ENCODE measurements at places on chromosomes 12 and 14.

DNA sequence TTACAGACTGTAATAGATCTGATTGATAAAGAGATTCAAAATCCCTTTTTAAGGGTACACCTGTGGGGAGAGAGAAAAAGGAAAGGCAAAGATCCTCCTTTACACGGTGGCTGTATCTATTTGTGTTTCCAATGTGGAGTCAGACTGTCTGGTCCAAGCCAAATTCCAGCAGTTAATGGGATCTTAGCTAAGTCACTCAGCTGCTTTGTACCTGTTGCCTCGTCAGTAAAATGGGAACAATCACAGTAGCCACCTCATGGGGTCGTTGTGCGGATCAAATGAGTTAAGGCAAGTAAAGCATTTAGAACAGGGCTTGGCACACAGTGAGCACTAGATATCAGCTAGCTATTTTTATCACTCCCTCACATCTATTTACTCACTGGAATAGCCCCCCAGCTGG is 46.9 kb downstream of the EFCAB11 start:
- no peak for DNase-seq

- no peak for DNase-seq
These were observed 106.0 kb downstream of the BRMS1L start for GRCh38 chr14:35932136-35932535.

DNA sequence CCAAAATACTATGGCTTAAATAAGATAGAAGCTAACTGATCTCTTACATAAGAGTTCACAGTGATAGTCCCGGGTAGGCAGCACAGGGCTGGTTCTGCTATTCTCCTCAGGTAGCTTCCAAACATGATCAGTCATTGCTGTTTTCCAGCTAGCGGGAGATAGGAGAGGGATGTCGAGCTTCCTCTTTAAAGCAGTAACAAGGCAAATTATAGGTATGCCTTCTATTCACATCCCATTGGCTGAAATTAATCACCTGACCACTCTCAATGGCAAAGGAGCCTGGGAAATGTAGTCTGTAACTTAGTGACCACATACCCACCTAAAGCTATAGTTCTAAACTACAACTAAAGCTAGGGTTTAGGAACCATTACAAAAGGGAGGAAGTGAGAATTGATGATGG is 34.5 kb upstream of the VRK1 start:
- no peak for DNase-seq

- no peak for DNase-seq
These were observed 739 bp upstream of the SPATA7 start for GRCh38 chr14:88384718-88385117.

DNA sequence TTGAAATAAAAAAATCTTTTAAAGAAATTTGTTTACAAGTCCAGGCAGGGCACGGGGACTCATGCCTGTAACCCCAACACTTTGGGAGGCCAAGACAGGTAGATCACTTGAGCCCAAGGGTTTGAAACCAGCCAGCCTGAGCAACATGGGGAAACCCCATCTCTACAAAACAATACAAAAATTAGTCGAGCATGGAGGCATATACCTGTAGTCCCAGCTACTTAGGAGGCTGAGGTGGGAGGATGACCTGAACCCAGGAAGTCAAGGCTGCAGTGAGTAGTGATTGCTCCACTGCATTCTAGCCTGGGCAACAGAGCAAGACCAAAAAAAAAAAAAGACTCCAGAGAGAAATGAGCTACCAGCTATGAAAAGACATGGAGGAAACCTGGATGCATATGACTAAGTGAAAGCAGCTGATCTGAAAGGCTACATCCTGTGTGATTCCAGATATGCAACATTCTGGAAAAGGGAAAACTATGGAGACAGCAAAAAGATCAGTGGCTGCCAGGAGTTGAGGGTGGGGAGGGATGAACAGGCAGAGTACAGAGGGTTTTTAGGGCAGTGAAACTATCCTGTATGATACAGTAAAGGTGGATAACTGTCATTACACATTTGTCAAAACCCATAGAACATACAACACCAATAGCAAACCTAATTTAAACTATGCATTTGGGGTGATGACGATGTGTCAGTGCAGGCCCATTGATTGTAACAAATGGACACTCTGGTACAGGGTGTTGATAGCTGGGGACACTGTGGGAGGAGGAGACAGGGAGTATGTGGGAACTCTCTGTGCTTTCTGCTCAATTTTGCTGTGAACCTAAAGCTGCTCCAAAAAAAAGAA is 59.9 kb downstream of the PRKAB1 start:
- no peak for DNase-seq

DNA sequence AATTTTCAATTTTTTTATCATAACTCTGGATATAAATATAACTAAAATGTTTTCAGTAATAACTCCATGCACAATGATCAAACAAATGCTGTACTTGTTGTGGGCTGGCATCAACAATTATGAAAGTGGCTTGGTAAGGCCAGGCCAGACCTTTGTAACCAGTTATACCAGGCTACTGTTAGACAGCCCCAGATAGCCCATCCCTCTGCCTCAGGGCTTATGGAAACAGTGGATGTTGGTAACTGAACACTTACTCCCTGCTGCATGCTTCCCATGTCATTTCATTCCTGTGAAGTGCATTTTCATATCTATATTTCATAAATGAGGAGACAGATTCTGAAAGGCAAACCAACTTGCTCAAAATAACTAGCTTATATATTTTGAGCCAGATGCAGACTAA is 195.0 kb downstream of the SYT1 start:
- DNase-seq = no peak

- no peak for DNase-seq
These were observed 60.7 kb downstream of the CCNK start for GRCh38 chr14:99541677-99542470.

GRCh38 chr14:89750281-89750755 is 204.2 kb downstream of the EFCAB11 start:
- DNase-seq = no peak

DNA sequence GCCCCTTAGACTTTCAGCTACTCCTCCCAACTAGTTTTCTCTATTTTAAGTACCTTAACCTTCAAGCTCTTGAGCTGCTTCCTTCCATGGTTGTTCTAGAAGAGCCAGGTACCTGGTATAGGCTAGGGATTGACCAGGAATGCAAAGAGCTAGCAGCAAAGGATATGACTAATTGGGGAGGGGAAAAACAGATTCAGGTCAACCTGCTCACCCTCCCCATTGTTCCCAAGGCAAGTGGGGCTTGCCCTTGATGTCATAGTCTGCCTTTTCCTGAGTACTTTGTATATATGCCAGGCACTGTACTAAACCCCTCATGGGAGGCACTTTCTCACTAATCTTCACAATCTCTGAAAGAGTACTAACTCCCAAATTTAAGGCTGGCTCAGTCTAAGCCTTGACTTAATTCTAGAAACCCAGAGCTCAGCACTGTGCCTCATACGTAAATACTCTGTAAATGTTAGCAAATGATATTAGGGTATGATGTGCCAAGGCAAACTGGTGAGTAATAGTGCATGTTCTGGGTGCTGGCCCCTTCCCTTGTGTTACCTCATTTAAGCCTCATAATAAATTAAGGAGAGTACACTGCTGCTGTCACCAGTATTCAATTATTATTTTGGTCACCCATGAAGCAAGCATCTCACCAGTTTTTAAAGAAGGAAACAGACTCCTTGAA is 42.2 kb downstream of the SUDS3 start:
- no peak for DNase-seq

GRCh38 chr12:58671196-58671595 is 249.1 kb downstream of the LRIG3 start:
- DNase-seq = no peak

GRCh38 chr14:99777951-99778350 is 15.3 kb upstream of the EML1 start:
- DNase-seq = no peak

DNA sequence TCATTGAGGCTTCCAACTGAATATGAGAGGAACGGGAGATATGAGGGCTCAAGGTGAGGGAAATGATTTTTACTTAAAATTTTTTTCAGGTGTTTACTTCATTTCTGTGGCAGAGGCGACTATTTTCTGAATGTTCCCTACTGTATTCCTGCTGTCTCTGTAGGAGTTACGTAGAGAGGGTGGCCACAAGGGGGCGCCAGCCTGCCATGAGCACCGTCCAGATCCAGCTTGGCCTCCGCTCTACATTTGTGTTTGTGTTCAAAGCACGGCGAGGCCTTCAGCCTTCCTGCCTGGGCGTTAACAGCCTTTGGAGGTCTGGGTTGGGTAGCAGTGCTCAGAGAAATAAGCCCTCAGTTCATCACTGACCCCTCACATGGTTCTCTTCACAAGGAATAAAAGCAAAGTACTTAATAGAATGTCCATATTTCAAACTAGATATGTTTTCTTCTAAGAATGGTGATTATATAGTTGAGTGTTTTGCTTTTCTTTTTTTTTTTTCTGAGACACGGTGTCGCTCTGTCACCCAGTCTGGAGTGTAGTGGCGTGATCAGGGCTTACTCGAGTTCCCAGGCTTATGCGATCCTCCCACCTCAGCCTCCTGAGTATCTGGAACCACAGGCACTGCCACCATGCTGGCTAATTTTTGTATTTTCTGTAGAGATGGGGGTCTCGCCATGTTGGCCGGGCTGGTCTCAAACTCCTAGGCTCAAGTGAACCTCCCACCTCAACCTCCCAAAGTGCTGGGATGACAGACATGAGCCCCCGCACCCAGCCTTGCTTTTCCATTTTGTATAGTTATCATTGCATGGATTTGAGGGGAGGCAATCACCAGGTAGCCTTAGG is 22.3 kb downstream of the CKB start:
- peak; percentile 47 for DNase-seq

GRCh38 chr12:129719416-129719815 is 184.4 kb downstream of the TMEM132D start:
- DNase-seq = no peak

Data from stimulated activated CD8-positive, alpha-beta memory T cell treated with anti-CD3 and anti-CD28 coated beads, Interleukin-7, amount 100 ng/mL, for 4 hours (primary cell).